ENCODE measurements at places on chromosomes 13 and 19. TPM values are rescaled to one million over a fixed set of nuclear protein-coding genes. Genes with fewer than 3 reads are reported as not detected.

DNA sequence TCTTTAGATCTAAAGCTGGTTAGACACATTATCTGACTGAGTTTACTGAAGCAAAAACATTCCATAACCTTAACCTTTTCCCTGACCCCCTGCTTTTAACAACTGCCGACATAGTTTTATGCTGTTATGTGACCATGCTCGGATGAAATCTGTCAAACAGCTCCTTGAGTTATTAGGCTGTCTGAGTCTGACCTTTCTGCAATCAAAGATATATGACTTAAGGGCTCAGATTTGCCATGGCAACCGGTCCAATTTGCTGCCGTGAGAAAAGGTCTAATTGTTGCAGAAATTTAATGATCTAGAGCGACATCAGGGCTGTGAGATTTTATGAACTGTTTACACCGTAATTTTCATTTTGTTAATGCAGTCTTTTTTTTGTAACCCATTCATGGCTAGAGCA lies 61.8 kb downstream of the URI1 start:
- DNase-seq = no peak

The MYO1F gene
- polyA plus RNA-seq = 5.6 TPM

- DNase-seq = no peak
Observed at GRCh38 chr13:26664876-26665275, 95.7 kb downstream of the GPR12 start.

The MBD3L5 gene
- polyA plus RNA-seq = not detected

GRCh38 chr19:10811391-10812111 lies 24.5 kb downstream of the TMED1 start:
- DNase-seq = no peak

The ACTN4 gene
- 4.8 TPM for polyA plus RNA-seq

The RABAC1 gene
- 288 TPM for polyA plus RNA-seq

DNA sequence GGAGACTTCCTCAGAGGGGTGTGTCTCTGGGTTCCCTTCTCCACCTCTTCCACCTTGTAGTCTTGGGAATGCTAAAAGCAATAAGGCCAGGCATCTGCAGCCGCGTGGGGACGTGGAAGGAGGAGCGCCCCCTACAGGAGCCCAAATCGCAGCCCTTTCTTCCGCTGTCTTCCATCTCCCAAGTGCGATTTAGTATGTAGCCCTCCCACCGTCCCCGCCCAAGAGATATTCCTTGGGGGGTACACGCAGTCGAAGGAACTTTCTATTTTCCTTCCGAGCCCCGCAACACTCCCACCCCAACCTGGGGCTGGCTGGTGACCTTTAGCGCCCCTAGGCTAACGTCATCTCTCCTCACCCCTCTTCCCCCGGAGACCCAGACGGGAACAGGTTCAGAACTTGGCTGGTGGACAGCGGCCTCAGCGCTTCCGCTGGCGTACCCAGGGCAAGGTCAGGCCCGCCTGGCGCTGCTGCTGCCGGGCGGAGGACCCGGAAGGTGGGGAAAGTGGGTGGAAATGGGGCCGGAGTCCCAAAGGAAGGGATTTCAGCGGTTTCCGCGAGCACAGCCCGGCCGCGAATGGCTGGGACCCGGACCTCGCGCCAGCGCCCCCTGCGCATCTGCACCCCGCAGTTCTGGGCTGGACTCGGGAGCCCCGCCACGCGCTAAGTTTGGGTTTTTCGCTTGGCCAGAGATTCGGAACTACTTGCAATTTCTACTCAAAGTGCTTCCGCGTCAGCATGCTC lies 2.1 kb upstream of the PCDH8 start:
- DNase-seq = peak; percentile 28

- DNase-seq = no peak
Observed at GRCh38 chr13:35917942-35918645, 213.1 kb downstream of the DCLK1 start.

The PCSK4 gene
- polyA plus RNA-seq = 1.2 TPM

GRCh38 chr13:28468023-28468915 lies 26.7 kb downstream of the FLT1 start:
- no peak for DNase-seq

The OVOL3 gene
- not detected for polyA plus RNA-seq

DNA sequence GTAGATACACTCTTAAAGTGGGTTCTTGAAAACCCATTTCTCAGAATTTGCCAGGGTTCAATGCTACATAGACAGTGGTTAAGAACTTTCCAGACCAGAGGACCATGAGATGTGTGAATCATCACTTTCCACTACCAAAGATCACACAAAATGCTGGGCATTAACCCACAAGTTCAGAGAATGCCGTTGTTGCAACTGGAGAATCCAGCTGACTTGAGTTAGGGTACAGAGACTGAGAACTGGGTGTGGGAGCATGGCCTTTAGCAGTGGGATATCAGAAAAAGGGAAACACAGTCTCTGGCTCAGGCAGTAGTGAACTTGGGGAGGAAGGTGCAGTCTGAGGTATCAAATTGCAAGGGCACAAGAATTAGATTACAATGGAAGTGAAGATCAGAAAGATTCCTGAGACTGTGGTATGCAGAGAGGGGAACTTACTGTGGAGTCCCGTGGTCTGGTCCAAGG lies 51.5 kb upstream of the WDFY2 start:
- no peak for DNase-seq

The FXYD3 gene
- polyA plus RNA-seq = not detected

GRCh38 chr13:113533161-113533840 lies 42.8 kb upstream of the DCUN1D2 start:
- no peak for DNase-seq

- no peak for DNase-seq
Observed at GRCh38 chr19:9917321-9917720, 19.0 kb downstream of the OLFM2 start.

DNA sequence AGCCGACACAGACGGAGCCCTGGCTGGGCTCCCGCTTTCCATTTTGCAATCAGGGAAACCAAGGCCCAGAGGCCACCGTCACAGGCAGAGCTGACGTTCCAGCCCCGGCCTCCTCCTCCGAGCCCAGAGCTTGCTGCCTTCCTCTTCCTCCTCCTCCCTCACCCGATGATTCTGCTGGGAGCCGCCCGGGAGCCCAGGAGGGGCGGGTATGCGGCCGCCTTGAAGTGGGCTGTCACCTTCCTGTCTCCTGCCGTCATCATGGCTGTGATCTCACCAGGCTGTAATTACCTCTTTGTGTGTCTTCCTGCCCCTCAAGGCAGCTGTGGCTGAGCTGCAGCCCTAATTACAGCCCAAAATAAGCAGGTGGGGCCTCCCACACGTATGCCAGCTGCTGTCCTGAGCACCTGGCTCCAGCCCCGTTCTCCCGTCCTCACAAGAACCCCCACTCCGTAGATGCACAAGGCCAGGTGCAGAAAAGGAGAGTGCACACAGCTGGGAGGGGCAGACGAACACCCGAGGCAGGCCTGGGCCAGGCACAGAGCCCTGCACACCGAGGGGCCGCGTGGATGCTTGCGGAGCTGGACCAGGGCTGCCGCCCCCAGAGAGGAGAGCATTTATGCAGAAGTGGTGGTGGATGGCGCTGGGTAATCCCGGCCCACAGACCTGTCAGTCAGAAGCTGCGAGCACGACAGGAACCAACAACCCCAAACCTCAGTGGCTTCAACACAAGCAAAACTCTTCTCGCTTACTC lies 4.0 kb downstream of the TPGS1 start:
- DNase-seq = peak; percentile 95

The PSG5 gene
- polyA plus RNA-seq = not detected
